ENCODE measurements at places on chromosomes 5 and 9. TPM values are rescaled to one million over a fixed set of nuclear protein-coding genes. Genes with fewer than 3 reads are reported as not detected.

DNA sequence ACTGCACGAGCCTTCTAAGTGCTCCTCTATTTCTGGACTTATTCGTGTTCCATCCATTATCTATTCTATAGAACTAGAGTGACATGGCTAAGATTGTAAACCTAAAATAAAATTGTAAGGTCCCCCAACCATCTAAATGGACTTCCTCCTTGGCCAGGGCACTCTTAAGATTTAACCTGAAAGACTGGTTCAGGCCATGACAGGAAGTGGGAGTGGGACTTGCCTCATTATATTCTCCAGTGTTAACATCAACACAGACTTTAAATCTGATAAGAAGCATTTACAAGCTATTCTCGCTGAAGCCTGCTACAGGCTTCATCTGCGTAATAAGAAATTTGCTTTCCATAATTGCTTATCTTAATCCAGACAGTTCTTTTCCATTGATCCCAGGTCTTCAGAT, 117.0 kb downstream of the SSBP2 start:
- DNase-seq, result no peak

Gene AJM1
- polyA plus RNA-seq, result 0.64 TPM

GRCh38 chr9:9942764-9943424, 669.9 kb downstream of the PTPRD start:
- peak; percentile 60 for DNase-seq

DNA sequence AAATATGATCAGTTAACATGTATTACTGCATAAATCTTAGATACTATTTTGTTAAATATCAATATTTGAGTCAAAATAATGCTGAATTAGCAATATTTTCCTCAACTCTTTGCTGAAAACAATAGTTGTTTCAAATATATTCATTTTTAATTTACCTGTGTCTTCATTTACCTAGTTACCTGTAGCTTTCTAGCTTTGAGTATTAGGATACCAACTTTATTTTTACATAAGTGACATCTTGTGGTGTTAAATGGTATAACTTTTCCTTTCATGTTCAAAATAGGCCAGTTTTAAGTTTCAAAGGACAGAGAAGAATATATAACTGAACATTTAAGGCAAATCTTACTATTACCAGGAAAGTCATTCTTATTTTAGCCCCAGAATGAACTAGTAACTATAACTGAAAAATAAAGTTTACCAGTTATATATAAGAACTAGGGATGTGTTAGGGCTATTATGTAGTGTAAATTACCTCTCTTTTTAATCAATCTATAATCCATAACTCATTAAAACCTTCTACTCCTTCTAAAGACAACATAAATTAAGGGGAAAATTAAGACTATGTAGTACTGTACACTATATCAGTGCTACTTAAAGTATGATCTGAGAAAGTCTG, 25.3 kb downstream of the AP3B1 start:
- no peak for DNase-seq

- DNase-seq, result no peak
These were observed 201.3 kb downstream of the ARHGAP26 start for GRCh38 chr5:142971303-142972013.

DNA sequence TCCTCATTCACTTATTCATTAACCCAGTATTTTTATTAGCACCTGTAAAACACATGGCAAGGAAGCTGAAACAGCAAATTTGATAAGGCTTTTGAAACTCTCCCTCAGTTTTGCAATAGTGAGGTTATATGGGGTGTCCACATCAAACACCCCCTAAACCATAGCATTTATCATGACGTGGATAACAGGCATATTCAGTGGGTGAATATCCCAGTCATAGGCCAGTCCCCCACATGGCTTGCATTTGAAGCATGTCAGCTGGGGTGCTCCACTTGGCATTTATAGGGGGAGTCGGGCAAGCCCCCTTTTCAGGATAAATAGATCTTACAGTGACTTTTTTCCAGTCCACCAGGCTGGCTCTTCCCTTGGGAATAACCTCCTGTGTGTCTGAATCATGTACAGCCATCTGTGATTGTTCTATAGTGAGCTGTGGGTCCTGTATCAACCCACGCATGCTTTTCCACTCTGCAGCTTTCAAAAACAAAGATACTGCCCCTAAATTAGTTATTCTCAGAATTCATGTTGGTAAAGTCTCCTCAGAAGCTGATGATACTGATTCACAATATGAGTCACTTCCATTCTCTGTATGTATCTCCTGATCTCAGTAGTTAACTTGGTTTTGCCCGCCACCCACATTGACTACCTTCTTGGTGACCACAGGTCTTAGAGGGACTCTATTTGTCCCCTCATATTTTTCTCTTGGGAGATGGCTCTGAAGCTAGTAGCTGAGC, 84.4 kb upstream of the SPIN1 start:
- DNase-seq, result no peak

Measured in right renal cortex interstitium (tissue), 3 donors.